CD4-positive, alpha-beta T cell treated with Interleukin-1 beta for 1 hour (primary cell): ENCODE measurements at places on chromosomes 5 and 9.

- DNase-seq: no peak
These were observed 176.6 kb upstream of the TYRP1 start for GRCh38 chr9:12516573-12516972.

GRCh38 chr5:105581988-105582690 is 2019.5 kb upstream of the NUDT12 start:
- DNase-seq: no peak

DNA sequence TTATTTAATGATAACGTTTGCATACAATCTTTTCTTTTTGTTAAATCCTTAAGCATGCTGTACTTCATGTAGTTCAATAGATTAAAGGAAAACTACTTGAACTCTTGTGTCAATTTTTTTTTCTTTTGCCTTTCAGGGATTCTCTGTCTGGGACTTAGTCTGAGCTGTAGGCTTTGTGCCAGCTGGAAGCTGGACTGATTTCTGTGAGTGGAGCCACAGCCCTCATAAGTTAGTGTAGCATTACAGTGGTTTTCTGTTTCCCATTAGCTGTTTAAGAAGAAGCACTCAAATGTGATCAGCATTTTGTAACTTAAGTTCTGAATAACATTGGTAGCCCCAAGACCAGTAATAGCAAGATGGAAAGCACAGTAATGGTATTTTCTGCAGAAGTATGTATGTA is 330.6 kb upstream of the MEF2C start:
- no peak for DNase-seq

DNA sequence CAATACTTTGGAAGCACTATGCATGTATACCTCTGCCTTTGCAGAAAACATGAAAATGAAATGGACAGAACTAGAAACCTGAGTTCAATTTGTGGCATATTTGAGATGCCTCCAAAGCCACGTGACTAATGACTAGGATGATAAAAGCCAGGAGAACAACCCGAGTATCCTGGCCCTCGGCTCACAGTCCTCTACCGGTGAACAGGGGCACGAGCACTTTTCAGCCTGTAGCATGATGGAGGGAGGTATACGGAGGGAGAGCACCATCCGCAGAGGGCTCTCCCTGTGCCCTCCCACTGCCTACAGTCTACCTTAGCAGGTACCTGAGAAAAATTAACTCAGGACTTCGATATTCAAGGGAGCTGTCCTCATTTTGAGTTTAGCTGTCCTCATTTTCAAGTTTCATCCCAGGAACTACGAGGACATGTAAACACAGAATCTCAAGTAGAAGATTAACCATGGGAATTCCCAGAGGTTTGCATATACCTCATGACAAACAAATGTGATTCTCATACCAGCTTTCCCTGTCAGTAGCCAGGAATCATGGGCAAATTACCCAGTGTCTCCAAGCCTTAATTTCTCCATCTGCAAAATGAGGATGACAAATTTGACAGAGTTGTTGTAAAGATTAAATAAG is 249.3 kb downstream of the DNAH5 start:
- DNase-seq: no peak

DNA sequence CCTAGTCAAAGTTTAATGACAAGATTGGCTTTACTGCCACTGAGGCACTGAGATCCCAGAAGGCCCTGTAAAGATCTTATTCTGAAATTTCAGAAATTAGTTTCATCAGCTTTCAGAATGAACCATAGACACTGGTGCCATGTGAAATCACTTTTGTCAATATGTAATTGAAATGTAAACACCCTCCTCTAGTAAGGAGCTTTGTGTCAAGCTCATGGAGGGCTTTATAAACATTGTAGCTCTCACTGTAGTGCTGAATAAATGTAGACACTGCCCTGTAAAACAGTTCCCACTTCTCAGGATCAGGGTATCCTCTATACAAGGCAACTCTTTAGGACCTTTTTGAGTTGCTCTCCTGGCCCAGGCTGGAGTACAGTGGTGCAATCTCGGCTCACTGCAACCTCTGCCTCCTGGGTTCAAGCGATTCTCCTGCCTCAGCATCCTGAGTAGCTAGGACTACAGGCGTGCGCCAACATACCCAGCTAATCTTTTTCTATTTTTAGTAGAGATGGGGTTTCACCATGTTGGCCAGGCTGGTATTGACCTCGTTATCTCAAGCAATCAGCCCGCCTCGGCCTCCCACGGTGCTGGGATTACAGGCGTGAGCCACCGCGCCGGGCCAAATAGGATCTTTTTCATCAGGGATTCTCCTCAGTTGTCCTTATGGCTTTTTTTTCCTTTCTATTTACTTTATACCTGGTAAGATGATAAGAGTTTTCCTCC is 1823.9 kb upstream of the CDH9 start:
- no peak for DNase-seq

DNA sequence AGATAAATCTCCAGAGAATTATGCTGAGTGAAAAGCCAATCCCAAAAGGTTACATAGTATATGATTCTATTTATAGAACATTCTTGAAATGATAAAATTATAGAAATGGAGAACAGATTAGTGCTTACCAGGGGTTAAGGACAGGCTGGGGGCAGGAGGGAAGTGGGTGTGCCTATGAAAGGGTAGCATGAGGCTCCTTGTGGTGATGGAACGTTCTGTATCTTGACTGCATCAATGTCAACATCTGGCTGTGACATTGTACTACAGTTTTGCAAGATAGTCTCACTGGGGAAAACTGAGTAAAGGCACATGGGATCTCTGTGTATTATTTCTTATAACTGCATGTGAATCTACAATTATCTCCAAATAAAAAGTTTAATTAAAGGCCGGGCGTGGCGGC is 22.3 kb downstream of the ORM2 start:
- DNase-seq: no peak

- DNase-seq: no peak
These were observed 199.7 kb upstream of the TLE4 start for GRCh38 chr9:79371948-79372555.

GRCh38 chr5:133229931-133230664 is 178.3 kb downstream of the HSPA4 start:
- DNase-seq: no peak

DNA sequence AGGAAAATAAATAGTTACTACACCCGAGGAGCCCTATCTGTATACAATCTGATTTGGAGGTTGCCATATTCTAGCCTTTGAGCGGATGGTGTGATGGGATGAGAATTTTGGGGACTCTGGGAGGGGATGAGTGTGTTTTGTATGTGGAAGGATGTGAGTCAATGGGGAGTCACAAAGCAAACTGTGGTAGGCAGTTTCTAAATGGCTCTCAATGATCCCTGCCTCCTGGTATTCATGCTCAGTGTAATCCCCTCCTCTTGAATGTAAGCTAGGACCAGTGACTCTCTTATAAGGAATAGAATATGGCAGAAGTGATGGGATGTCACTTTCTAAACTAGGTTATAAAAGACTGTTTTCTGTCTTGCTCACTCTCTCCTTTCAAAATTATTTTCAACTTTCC is 205.7 kb upstream of the RIOK2 start:
- no peak for DNase-seq

DNA sequence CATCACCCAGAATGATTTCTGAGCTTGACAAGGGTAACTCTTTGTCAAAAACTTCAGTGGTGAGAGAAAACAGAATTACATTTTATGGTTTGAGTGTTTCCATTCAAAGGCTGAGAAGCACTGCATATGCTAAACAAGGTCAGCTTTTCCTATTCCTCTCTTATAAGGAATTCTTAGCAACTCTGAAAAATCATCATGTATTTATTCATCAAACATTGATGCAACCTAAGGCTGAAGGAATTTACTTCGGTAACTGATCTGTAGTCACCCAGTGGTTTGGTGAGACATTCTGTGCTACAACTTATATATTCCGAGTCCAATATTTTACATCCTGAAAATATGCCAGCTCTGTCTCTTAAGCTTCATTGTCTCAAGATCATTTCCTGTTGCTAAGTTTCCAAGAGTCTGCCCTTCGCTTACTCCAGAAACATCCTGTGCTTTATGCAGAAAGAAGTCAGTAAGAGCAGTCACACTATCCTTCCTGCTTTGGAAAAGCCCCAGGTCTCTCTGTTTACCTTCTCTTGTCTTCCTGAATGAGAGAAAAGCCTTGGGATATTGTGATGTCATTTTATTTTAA is 176.6 kb upstream of the TBCA start:
- no peak for DNase-seq

- no peak for DNase-seq
These were observed 4.0 kb downstream of the KLF4 start for GRCh38 chr9:107485458-107486043.

GRCh38 chr9:130432362-130432761 is 12.4 kb upstream of the ASS1 start:
- no peak for DNase-seq

DNA sequence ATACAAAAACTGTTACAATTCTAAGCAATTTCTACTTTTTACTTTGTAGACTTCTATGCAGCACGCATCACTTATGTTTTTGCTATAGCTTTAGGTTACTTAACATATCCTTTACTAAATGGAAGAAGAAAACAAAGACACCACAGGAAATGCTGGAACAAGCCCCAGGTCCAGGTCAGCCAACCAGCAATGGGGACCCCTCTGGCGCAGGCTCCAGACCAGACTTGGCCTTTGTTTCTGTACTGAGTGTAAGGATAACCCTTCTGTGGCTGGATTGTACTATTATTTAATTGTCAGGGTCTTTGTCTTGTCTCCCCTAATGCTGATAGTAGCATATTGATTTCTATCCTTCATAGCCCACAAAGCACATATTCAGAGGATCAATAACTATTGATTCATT is 4.2 kb downstream of the SEMA4D start:
- no peak for DNase-seq

GRCh38 chr5:36575361-36575781 is 31.0 kb upstream of the SLC1A3 start:
- no peak for DNase-seq

- no peak for DNase-seq
These were observed 100.7 kb downstream of the CACNA1B start for GRCh38 chr9:137978262-137978714.

GRCh38 chr5:139995929-139996328 is 47.2 kb downstream of the NRG2 start:
- DNase-seq: no peak

DNA sequence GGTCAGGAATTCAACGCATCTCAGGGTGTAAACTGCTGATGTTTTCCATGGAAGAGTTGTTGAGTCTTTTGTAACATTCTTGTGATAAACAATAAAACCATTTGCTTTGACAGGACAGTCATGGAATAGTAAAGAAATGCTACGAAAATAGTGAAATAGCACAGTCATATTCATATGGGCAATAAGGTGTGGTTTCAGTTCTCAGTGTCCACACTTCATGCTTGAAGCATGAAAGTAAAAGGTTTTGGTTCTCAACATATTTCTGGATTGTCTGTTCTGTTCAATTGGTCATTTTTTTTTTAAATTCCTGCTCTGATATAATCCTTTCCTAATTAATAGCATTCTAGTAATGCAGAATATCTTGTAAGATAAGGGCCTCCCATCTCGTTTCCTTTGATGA is 467.6 kb upstream of the ZNF608 start:
- no peak for DNase-seq

DNA sequence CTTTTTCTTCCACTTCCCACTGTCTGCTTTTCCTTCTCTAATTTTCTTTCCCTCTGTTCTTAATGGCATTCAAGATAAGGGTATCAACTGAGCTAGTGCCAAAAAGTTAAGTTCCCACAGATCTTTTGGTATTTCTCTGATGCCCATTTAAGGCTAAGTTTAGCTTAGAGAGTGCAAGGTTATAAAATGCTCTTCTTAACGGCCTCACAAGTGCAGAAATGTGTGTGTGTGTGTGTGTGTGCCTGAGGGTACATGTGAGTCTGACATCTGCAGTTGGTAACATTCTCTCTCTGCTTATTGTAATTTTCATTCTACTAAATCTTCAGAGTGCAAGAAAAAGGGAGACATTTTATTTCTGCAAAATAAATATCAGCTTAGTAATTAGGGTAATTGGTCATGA is 24.2 kb downstream of the FBN2 start:
- no peak for DNase-seq

GRCh38 chr5:16574789-16575721 is 41.7 kb downstream of the RETREG1 start:
- DNase-seq: no peak

DNA sequence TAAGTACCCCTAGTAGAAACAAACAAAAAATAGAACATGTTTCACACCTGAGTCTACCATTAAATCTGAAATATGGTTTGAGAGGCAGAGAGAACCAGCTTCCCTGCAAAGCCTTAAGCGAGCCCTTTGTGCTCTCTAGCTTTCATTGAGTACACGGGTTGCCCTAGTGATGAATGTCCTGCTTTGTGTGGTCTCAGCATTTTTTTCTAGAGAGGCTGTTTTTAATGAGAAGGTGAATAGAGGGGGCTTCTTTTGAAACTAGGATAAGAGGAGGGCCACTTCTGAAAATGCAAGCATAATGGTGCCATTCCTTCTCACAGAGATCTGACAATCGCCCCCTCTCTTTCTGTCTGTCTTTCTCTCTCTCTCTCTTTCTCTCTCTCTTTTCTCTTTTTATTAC is 131.3 kb downstream of the MACIR start:
- DNase-seq: no peak

- no peak for DNase-seq
These were observed 1967.0 kb upstream of the CDH9 start for GRCh38 chr5:29005386-29005785.

DNA sequence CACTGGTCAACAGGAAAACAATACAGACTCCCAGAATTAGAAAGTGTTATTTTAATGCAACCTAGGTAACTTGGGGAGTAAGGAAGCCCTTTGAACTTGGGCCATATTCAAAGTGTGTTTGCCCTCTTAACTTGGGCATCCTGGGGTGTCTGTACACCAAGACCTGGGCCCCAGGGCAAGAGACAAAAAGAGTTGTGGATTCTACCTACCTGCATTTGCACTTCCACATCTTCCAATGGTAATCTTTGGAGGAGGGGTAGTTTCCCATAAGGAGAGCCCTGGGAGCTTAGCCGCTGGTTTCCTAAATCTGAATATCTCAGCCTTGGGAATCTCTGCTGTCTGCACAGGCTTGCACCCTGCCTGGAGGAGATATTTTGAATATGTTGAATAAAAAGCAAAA is 8.5 kb downstream of the WNT8A start:
- DNase-seq: no peak

GRCh38 chr5:348726-349125 is 27.2 kb downstream of the AHRR start:
- no peak for DNase-seq

- DNase-seq: no peak
These were observed 7.5 kb upstream of the PTGDS start for GRCh38 chr9:136969774-136970173.

GRCh38 chr9:82117026-82117811 is 128.6 kb downstream of the SPATA31D1 start:
- no peak for DNase-seq

DNA sequence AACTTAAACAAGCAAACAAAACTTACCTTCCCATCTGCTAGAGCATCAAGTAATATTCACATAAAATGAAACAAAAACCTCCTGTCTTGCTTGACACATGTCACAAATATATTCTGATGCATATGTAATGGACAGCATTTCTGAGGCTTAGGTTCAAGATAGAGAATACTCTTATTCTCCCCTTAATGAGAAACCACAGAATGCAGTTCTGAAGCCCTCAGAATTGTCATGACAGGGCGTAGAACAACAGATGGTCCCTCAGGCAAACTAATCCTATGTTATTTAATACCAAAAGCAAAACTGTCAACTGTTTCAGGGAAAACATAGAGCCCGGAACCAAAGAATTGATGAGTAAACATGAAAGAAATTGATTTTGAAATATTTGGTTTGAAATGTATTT is 229.9 kb upstream of the RIOK2 start:
- no peak for DNase-seq

- DNase-seq: no peak
These were observed 270.8 kb upstream of the DAPK1 start for GRCh38 chr9:87226896-87227295.
